Activated CD4-positive, alpha-beta T cell treated with anti-CD3 and anti-CD28 coated beads, Interleukin-2, amount 50 U/mL, for 4 hours (primary cell): ENCODE measurements at places on chromosomes 16 and 17.

DNA sequence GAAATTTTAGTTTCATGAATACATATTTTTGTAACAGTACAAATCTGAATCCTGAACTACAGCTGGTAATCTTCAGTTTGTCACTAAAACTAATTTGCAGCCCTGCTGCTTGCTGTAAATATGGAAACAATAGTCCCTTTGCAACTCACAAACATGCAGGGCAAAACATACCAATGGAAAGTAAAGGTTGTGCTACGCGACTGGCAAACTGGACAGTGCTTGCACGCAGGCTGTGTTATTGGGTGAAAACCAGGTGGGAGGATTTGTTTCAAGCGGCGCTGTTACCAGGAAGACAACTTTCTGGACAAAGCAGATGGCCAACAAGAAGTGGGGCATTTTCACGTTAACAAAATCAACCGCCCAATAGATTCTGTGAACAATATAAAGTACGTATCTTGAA is 93.5 kb downstream of the CDYL2 start:
- DNase-seq: no peak

DNA sequence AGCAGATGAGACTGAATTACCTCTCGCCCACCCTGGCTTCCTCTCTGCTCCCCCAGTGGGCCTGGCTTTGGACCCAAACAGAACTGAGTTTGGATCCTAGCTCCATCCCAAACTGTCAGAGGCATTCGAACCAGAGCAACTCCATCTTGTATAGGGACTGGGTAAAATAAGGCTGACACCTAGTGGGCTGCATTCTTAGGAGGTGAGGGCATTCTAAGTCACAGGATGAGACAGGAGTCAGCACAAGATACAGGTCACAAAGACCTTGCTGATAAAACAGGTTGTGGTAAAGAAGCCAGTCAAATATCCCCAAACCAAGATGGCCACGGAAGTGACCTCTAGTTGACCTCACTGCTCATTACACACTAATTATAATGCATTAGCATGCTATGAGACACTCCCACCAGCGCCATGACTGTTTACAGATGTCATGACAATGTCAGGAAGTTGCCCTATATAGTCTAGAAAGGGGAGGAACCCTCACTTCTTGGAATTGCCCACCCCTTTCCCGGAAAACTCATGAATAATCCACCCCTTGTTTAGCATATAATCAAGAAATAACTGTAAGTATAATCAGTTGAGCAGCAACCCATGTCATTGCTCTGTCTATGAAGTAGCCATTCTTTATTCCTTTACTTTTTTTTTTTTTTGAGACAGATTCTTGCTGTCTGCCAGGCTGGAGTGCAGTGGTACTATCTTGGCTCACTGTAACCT is 44.4 kb downstream of the LYRM1 start:
- DNase-seq: peak; percentile 17

- DNase-seq: no peak
Observed at GRCh38 chr17:43616852-43617251, 44.9 kb downstream of the MEOX1 start.

DNA sequence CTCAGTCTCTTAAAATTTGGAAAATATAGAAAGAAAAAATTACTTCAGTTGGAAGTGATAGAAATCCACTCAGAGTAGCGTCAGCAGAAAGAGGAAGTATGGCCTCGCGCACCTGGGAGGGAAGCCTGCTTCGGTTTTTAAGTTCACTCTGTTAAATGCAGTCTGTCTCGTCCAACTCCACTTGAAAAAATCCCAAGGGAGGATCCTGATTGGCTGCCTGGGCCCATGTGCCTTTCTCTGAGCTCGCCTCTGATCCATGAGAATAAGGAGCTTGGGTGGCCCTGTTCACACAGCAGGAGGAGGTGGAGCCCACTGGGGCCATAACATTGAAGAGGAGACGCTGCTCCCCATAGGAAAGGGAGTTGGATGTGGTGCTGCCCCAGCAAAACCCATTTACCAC is 40.7 kb downstream of the DNAJA2 start:
- no peak for DNase-seq

DNA sequence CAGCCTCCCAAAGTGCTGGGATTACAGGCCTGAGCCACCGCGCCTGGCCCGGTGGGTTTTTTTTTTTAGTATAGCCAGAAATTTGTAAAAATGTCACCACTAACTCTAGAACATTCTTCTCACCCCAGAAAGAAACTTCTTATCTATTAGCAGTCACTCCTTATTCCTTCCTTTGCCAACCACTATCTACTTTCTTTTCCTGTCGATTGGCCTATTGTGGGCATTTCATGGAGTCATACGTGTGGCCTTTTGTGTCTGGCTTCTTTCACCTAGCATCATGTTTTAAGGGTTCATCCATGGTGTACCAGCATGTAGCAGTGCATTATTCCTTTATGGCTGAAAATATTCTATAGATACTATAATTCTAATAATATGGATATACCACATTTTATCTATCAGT is 3.6 kb downstream of the CYB5D2 start:
- no peak for DNase-seq

- DNase-seq: no peak
Observed at GRCh38 chr17:50533720-50534148, 1.2 kb downstream of the EPN3 start.

DNA sequence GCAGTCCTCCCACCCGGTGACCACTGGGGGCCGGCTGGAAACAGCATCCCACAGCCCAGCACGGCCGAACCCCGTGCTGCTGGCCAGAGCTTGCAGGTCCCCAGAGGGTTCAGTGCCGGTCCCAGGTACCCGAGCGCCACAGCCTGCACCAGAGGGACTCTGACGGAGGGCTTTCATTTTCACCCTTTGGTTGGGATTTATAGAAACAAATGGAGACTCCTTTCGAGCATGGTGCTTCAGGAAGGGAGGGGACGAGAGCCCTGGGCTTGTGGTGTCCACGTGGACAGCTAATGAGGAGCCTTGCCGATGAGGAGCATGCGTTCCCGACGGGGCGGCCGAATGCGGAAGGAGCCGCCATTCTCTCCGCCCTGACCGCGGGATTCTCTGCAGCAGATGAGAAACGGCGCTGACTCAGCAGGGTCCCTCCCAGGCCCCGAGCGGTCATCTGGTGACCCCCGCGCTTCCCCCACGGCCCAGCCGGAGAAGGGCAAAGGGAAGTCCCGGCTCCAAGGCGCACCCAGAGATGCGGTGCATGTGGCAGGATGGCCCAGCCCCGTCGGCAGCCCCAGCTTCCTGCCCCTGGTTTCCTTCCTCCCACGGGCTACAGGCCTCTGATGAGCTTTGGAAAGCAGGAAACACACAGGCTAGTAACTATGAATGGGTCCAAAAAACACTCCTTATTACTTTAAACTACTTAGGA is 9.8 kb downstream of the SLC38A10 start:
- DNase-seq: peak; percentile 40

DNA sequence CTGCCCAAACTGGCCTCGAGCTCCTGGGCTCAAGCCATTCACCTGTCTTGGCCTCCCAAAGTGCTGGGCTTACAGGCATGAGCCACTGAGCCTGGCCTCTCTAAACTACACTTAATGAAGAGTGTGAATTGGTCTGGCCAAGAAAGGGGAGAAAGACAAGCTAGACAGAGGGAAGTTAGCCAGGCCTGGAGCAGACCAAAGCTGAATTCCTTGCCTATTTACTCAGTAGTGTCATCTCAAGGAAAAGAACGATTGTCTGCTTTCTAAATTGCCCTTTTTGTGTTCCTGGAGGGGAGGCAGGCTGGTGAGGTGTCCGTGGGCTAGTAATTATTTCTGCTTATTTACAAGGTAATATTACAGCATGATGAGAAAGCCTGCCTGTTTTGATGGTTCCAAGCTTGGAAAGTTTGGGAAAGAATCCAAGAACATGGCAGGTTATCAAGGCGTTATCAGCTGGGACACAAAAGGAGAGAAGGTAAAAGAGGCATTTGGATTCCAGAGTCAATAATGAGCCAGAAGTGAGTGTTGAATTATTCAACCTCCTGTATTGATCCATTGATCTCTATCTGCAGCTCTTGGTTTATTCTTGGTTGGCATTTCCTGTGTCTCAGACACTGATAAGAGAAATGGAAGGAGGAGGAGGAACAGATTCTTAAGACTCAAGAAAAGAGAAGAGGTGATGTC is 6.3 kb upstream of the CBFB start:
- no peak for DNase-seq

GRCh38 chr16:17744921-17745572 is 274.3 kb upstream of the XYLT1 start:
- DNase-seq: no peak

DNA sequence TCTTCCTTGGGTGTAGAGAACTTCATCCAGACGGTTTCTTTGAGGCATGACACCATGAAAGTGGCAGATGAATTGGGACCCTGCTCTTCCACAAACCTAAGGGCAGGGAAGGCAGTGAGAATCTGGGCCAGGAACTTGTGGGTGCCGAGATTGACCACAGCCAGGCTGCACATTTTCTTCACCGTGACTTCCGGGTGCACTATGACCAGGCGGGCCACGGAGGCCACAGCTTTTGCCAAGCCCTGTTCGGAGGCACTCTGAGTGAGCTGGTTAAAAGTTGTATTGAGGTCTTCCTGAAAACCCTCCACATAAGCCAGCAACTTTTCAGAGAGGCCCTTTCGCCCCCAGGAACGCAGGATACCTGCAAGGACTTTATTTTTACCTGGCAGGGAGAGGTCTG is 5.9 kb downstream of the GEMIN4 start:
- DNase-seq: no peak

DNA sequence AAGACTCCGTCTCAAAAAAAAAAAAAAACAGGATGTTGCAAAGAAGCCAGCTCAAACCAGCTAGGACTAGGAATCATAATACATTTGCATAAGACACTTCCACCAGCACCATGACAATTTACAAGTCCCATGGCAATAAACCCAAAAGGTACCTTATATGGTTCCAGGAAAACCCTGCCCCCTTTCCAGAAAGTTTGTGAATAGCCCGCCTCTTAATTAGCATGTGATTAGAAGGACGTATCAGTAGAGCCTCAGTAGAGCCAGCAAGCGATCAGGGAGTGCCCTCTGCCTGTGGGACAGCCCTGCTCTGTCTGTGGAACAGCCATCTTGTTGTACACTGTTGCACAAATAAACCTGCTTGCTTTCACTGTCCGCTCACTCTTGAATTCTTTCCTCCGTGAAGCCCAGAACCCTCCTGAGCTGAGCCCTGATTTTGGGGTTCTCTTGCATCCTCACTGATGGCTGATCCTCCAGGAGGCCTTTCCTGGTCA is 14.0 kb downstream of the NUPR1 start:
- DNase-seq: no peak

- no peak for DNase-seq
Observed at GRCh38 chr17:21012736-21013135, 30.1 kb downstream of the USP22 start.

DNA sequence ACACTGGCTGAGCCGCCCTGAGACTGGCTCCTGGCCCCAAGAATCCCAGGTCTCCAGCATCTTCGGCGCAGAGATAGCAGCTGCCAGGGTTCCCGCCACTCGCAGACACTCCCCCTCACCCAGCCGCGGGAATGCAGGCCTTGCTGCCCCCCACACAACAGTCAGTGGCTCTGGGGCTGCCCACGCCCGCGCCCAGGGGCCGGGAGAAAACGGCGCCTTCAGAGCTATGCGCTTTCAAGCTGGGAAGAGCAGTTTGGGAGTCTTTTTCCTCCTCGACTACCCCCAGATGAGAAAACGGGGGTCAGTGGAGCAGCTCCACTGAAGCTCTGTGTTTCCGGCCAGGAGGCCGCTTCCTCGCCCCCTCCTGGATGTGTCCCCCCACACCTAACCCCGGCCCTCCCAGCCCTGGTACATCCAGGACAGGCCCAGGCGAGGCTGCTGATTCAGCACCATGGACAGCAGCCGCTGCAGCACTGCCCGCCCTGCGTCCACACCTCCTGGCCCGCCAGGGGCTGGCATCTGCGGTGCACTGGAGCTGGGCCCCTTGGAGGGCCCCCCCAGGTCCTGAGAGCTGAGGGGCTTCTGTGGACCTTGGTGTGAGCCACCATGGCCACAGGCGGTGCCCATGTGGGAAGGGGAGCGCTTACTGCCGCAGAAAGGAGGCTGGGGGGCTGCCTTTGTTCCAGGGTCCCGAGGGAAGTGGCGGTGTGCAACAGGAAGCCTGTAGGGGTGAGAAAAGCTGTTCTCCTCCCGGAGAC is 35.7 kb downstream of the CACNA1H start:
- DNase-seq: peak; percentile 15

DNA sequence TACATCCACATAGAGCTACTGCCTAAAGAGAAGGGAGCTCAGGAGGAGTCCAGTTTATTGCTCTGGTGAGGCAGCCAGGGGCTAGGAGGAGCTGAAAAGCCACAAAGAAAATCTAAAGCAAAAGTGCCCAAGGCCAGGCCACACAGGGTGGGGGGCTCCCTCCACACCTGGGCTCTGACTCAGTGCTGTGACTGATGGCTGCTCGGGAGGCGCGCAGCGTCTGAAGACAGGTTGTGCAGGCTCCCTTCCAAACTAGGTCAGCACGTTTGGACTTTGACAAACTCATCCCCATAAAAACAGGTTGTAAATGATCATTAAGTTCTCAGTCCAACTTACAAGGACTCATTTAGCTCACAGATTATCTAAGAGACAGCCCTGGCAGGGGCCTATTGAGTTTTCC is 22.2 kb upstream of the LCMT1 start:
- no peak for DNase-seq

- no peak for DNase-seq
Observed at GRCh38 chr17:6953689-6954088, 42.2 kb upstream of the ALOX12 start.

GRCh38 chr17:77628035-77628434 is 330.5 kb upstream of the TNRC6C start:
- DNase-seq: no peak

DNA sequence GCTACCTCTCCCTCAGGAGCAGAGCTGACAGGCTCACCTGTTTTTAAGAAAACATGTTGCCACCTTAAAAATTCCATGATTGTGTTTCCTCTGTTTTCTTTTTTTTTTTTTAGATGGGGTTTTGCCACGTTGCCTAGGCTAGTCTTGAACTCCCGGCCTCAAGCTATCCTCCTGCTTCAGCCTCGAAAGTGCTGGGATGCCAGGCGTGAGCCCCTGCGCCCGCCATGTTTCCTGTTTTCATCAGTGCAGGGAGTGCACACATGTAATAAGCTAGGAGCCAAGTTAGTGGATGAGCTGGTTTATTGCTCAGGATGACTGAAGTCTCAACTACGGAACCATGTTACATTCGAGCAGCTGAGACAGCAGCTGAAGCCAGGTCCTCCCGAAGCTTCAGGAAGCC is 13.6 kb downstream of the MRM3 start:
- no peak for DNase-seq
